ENCODE measurements at places on chromosomes 1 and 21.

- DNase-seq: no peak
These were observed 89.4 kb upstream of the SPATA6 start for GRCh38 chr1:48561444-48561843.

- DNase-seq: no peak
These were observed 609.8 kb upstream of the NCAM2 start for GRCh38 chr21:20388400-20388799.

GRCh38 chr21:42970946-42971653, 3.3 kb upstream of the PKNOX1 start:
- DNase-seq: no peak

- no peak for DNase-seq
These were observed at the start of gene BARHL2 for GRCh38 chr1:90716552-90717355. Gene BARHL2 (minus strand): TSS chr1:90717302. CDS start chr1:90717195, 107 bp downstream.

DNA sequence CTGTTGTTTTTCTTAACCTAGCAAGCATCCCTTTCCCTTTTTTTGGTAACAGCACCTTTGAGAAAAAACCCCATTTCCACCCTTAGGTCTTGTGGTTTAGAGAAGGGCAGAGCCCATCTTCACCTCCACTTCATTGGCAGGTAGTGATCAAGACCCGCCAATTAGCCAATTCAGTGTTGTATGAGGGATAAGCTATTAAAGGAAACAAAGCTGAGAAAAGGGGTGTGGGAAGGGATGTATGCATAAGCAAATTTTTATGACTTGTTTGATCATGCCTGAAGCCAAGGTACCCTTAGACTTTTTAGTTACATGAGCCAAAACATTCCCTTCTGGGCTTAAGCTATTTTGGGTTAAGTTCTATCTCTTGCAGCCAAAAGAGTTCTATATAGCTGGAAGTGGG, 3.6 kb upstream of the ZNF697 start:
- DNase-seq: no peak

GRCh38 chr21:44834951-44835646, 17.2 kb upstream of the SUMO3 start:
- no peak for DNase-seq

DNA sequence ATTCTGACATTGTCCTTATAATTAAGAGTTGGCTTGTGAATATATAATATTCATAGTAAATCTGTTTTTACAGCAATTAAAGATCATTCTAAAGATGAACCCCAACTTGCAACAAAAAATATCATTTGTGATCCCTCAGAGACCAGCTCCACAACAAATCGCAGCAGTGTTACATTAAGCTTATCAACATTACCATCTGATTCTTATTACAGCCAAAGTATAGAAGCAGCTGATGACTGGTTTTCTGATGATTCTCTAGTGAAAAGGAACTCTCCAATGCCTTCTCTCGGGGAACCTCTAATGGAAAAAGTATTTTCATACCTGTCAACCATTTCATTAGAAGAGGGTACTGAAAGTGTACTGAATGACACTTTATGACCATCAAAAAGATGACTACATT, 45.4 kb downstream of the C1orf185 start:
- no peak for DNase-seq
